ENCODE measurements at places on chromosomes 12 and 14.

DNA sequence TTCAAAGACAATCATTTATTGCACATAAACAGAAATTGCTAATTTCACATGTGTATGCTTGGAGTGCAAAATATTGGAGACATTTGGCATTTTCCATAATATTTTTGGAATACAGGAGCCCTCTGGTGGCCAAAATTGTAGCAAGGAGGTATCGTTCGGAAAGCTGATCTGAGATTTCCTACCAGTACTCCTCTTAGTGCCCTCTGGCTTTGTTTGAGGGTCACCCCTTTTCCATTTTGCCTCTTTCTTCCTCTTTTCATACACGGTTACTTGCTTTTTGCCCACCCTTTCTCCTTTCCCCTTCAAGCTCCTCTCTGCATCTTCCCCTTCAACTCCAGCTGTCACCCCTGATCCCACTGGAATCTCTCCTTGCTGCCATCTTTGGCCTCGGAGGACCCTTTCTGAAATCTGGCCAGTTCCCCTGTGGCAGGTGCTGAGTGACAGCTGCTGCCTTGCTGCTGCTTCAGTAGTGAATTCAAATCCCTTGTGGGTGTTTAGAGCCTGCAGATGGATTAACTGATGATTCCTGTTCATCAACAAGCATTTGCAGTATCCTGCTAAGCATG is 164.6 kb upstream of the PARP11 start:
- DNase-seq = no peak

DNA sequence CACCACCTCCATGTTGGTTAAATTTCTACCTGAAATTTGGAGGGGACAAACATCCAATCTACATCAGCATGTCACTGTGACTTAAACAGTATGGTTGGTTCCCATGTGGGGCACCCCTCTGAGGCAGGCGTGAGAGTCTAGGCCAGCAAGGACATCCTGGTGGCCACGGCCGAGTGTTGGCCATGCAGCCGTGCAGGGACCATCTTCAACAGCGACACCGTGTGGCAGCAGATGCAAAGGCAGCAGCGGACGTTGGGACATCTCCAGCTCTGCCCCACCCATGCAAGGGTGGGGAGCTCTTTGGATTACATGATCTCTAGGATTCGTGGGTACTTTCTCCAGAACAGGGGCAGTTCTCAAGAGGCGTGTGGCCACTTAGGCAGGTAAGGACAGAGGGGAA is 49.8 kb downstream of the NOC4L start:
- DNase-seq = no peak

- no peak for DNase-seq
Measured at GRCh38 chr12:92404921-92405320, 259.3 kb upstream of the BTG1 start.

DNA sequence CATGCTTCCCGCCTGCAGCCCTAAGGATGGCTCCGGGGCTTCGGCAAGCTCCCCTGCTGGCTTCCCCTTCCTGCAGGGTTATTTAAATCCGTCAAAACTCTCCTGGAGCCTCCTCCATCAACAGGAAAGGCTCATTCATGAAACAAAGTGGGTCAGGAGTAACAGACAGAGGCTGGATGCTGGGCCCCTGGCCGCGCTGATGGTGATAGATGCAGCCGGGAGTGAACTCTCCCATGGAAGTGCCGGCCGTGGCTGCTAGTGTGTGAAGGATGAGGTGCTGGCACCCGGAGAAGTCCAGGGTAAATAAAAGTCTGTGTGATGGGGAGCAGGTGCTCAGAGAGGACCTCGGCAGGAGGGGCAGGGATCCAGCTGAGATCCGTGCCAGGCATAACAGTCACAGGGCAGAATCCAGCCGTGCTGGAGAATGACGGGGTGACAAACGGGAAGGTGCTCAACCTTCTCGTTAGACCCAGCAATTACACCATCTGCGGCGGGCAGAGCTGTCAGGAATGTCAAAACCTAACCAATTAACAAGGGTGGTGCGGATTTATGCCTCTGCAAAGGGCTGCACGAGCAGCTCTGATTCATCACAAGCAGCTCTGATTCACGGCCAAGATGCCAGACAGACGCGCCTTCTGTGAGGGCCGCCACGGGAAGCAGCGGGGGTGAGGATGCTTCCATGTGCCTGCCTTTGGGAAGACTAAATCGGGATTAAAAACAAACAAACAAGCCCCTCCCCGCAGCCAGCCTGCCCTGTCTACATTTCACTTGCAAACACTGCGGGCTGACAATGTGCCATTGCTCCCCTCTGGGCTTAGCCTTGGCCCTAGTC is 55.6 kb downstream of the SYNE3 start:
- no peak for DNase-seq

DNA sequence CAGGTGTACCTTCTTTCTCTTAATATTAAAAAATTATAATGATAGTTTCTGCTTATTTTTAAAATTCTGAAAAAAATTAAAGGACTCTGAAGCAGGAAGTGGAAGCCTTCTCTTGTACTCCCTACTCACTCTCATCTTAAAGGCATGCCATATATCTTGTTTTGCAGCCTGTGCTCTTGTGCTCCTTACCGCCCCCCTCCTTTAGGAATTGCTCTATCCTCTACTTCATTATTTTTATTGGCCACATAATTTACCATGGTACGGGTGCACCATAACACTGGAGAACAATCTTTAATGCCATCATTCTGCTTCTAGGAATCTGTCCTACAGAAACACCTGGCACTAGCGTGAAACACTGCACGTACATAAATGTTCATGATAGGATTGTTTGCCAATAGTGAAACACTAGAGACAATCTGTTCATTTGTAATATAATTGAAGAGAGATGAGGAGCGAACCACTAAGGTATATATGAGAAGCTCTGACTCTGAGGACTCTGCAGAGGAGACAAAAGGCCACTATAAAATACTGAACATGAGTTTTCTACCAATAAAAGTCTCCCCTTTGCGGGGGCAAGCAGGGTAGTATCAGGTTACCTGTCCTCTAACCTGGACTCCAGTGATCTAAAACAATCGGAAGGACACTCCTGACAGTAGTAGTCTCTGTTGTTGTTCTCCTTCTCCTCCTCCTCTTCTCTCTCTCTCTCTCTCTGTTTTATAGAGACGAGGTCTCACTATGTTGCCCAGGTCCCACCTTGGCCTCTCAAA is 6.3 kb upstream of the NYNRIN start:
- no peak for DNase-seq

GRCh38 chr12:122021822-122022392 is at the start of gene BCL7A:
Gene BCL7A, plus strand, starts transcription at chr12:122021884. Its CDS starts 208 bp downstream, at chr12:122022092.
- DNase-seq = no peak

DNA sequence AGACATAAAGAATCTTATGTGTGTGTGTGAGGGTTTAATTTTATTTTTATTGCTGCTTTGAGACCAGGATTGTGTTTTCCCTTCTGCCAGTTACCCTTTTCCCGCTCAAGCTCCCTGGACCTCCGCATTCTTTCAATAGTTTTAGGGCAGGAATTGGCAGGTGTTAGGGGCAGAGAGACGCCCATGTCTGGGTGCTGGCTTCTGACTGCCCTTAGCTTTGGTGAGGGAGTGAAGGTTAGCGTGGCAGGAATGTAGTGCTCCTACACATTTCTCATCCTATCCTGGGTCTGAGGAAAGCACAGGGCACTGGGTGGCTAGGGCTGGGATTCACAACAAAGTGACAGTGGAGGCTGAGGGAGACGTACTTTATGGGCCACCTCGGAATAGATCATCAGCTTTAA is 428.1 kb downstream of the ZFP36L1 start:
- no peak for DNase-seq

Measured in GM12891 (cell line).